Activated gamma-delta T cell (primary cell): ENCODE measurements at places on chromosomes 1 and 21.

DNA sequence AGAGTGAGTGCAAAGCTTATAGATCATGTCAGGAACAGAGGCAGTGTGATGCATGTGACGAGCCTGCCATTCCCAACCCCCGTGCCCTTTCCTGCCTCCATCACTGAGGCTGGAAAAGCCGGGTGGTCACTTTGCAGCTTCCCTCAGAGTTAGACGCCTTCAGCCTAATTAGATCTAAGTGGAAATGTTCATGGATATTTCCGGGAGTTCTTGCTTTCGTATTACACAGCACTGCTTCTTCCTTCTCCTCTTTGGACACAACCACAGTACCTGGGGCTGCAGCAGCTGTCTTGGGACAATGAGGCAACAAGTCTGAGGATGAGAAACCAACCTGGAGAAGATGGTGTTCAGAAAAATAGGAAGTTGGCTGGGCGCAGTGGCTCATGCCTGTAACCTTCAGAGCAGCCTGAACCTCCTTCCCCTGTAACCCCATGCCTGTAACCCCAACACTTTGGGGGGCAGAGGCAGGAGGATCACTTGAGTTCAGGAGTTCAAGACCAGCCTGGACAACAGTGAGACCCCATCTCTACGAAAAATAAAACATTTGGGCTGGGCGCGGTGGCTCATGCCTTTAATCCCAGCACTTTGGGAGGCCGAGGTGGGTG, 24.5 kb downstream of the SERINC2 start:
- DNase-seq, result no peak

DNA sequence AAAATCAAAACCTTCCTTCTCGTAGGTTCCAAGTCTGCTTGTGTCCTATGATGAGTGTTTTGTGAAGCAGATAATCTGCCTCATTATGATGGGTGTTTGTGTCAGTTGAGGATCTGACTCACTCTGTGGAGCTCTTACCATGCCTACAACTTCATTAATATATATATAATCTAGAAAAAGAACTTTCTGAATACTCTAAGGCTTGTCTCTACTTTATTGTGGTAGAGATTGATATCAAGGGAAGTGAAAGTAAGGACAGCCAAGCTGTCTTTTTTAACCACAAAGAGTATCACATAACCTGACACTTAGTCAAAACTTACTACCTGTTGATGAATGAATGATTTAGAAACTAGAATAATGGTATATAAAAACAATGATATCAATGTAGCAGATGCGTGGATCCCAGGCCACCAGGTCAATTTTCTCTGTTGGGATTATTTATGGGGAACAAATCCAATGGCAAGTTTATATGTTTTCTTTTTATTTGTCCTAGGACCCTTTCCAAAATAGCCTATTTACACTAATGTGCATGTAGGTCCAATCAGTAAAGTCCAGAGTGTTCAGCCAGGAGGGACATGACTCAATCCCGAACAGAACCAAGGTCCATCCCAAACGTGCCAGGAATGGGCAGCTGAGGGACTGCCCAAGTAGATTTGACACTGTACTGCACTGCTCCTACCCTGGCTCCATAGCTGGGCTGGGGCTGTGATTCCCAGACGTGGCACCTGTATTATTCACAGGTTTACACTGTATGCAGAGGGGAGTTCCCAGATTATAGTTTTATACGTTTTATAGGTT, 182.3 kb upstream of the GREM2 start:
- no peak for DNase-seq

DNA sequence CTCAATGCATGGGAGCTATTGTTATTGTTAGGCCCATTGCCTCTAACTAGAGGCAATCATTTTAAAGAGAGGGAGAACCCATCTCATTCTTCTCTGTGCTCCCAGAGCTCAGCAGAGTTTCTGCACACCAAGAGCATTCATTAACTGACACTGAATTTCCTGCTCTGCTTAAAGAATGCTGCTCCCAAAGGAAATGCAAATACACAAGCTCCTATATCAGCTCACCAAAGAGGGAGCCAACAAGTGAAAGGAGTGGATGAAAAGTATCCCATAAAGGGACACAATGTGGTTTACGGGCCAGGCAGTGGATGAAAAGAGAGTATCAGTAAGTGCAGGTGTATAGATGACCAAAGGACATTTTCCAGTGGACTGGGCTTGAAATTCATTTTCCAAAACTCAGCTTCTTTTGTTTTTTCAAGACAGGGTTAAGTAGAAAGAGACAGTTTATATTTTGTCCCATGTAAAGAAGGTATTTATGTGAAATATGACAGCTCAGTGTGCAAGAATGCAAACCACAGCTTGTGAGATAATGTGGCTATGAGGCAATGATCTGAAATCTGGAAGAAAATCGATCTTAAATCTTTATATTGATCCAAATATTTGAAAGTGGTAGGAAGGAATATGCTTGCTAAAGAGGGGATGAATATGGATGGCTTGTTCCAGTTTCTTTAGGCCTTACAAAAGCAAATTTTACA, 207.7 kb upstream of the CAMK1G start:
- DNase-seq, result no peak

- no peak for DNase-seq
Observed at GRCh38 chr1:172990598-172991215, 60.0 kb downstream of the TNFSF18 start.

DNA sequence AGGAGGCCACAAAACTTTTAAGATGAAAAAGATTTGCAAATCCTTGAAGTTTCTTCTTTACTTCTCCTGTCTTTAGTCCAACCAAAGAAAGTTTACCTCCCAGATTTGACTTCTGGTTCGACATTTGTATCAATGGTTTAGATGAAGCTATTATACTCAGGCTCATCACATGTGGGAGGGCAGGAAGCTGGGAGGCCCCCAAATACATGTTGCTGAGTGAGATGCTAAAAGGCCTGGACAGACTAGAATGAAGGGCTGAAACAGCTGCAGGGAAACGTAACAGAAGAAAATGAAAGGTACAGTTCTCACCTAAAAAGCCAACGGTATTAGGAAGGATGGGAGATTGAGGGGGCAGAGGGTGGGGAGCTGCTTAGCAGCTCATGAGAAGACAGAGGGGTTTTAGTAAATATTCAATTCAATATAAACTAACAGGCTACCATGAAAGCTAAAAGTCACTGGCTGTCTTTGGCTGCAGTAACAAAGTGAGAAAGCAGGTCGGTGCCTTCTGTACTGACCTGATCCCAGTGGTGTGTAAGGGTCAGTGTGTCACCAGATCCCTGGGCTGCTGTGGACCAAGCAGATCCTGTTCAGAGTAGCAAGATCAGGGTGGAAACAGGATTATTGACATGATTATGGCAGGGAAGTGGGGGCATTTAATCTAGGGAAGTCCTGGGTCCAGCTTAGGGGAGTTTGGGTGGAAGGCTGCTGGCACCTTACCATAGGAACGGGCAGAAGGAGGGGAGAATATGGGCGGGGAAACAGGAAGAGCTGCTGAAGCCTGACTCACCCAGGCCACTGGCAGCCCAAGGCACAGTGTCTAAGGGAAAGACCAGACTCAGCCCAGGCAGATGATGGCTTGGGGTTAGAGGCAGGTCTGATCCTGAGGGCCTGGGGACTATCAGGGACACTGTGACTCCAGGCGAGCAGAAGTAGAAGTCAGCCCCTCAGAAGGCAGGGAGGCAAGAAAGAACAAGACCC, 60.4 kb downstream of the KCNN3 start:
- no peak for DNase-seq

GRCh38 chr1:9413071-9413876, 120.6 kb downstream of the SPSB1 start:
- DNase-seq, result no peak

DNA sequence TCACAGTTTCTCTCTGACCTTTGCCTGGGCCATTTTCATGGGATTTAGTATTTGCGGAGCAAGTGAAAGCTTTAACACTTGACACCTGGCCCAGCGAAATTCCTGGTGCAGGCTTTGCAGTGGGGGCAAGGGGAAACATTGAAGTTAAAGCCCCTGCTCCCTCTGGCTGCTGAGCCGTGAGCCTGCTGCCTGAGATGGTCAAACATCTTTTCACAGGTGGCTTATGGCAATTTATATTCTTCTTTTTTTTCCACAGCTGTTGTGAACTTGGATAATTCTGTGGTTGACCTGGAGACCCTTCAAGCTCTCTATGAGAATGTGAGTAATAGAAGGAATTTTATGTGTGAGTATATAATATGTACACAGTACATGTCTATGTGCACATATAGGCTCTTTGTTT, 202.9 kb downstream of the FMN2 start:
- no peak for DNase-seq

GRCh38 chr1:203065986-203066385, 19.8 kb downstream of the MYOG start:
- DNase-seq, result no peak

DNA sequence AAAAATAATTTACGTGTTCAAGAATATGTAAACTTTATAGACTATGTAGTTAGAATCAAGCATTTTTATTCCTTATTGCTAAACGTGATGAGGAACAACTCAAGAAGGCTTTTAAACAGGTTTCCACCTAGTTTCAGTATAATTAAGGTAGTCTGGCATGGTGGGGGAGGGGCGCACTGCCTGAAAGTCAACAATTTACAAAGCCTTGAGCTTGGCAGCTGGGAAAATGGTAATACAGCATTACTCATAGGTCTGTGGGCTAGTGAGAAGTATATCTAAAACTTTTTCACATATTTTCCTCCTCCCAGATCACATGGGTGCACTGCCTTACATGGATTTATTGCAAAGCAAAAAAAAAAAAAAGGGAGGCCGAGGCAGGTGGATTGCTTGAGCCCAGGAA, 75.2 kb downstream of the EVI5 start:
- no peak for DNase-seq

GRCh38 chr1:117959364-117959763, 29.8 kb downstream of the WDR3 start:
- DNase-seq, result no peak

- DNase-seq, result no peak
Observed at GRCh38 chr1:23118957-23119792, 49.5 kb downstream of the LUZP1 start.

GRCh38 chr1:218765753-218766152, 407.9 kb upstream of the LYPLAL1 start:
- DNase-seq, result no peak
